Activated gamma-delta T cell treated with anti-CD3 and anti-CD28 coated beads, Interleukin-2, amount 50 U/mL, for 16 hours (primary cell): ENCODE measurements at places on chromosomes 5 and 9.

GRCh38 chr5:53601570-53601969 is 41.1 kb downstream of the NDUFS4 start:
- DNase-seq = no peak

DNA sequence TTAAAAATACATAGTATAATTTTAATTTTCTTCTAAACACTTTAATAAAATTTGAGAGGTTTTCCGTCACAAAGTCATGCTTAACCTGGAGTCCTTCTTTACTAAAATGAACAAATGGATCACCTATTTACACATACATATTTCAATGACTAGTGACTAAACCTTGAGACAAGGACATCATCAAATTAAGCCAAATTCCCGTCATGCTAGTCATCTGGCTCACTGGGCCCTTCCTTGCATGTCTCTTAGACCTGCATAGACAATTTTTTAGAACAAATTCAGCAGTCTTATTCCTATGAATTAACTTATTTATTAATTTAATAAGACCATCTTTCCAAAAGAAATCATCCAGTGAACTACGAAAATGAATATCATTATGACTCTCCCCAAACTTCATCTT is 26.6 kb downstream of the ERAP2 start:
- DNase-seq = no peak

- no peak for DNase-seq
Observed at GRCh38 chr9:16184964-16185646, 632.3 kb downstream of the CCDC171 start.

DNA sequence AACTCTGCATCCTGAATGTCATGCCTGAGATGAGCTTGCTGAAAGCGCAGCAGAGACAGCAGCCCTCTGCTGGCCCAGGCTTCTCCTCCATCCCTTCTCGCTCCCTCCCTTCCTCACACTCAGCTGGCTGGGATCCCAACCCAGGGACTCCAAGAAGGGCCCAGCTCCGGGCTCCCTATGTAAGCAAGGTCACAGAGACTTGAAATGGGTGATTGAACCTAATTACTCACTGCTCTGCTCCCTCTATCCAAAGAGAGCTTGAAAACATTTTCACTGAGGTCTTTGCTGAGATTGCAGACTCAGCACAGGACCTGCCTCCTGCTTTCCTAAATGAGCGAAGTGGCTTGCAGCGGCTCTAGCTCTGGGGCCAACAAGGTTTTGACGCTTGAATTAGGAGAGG is 42.8 kb downstream of the RAPGEF1 start:
- no peak for DNase-seq

DNA sequence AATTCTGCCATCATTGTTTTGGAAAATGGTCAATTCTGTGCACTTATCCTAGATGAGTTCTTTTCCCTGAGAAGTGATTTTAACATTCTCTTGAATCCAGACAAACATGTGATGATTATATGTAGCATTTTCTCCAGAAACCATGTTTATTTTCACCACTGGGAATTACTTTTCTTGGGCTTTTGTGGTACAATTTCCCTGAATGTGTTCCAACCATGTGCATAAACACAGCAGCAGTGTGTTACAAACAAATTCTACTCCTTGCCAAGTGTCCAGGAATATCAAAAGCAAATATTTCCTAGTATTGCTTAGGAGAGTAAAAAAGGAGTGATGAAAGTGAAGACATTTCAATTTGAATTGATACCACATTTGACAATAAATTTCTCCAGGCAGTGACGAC is 50.4 kb downstream of the NXNL2 start:
- DNase-seq = no peak

DNA sequence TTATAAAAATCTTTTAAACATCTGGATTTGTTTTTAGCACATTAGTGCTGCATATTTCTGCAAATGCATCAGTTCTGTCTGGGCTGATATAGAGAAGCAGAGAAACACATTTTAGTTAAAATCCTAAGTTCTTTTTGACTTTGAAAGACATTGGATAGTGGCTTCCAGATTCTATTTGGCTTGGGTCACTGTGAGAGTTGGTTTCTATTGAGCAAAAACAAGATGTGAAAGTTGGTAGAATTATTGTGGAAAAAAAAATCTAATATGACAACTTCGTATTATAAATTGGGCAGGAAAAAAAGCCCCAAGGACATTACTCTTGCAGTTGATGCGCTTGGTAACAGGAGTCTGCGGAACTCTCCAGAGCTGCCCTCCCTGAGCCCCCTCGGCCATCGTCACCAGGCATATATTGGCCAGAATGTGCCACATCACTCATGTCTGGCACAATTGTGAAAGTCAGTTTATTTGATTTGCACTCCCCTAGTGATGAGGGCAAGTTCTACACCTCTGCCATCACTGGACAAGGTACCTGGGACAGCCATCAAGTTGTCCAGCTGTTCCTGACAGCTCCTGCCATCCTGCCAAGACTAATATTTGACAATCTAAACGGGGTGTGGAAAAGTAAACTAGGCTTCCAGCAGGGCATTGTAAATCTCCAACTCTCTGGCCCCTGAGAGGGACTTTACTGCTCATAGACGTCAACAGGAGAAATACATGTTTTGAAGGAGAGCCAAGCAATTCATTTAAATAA is 334.5 kb downstream of the TENT4A start:
- no peak for DNase-seq
